Bladder microvascular endothelial cell (primary cell): ENCODE measurements at places on chromosomes 2 and 18. TPM values are rescaled to one million over a fixed set of nuclear protein-coding genes. Genes with fewer than 3 reads are reported as not detected.

Gene TLX2
- not detected in 2 replicates for total RNA-seq

Gene GPR39
- 0.31 TPM in 1 of 2 replicates, not detected in the other for total RNA-seq

Gene GPR45
- not detected in 2 replicates for total RNA-seq

Gene MBD2
- total RNA-seq: 18.0 and 93.0 TPM in 2 replicates

Gene MC5R
- not detected in 2 replicates for total RNA-seq

Gene HIBCH
- total RNA-seq: 10.2 and 22.2 TPM in 2 replicates

Gene EMILIN1
- total RNA-seq: 2.3 and 49.0 TPM in 2 replicates

Gene LCT
- total RNA-seq: under 0.01 TPM in 1 of 2 replicates, not detected in the other

Gene RIT2
- total RNA-seq: not detected in 2 replicates

Gene CCDC178
- total RNA-seq: 1.4 and 3.9 TPM in 2 replicates

Gene SCN2A
- total RNA-seq: under 0.01 TPM in 2 replicates

Gene PRSS56
- total RNA-seq: not detected in 2 replicates

Gene BCL2L11
- 6.0 and 33.1 TPM in 2 replicates for total RNA-seq

Gene ABHD3
- 4.4 and 9.4 TPM in 2 replicates for total RNA-seq

Gene SIGLEC15
- total RNA-seq: 0.06 TPM in 1 of 2 replicates, not detected in the other

Gene TXNDC2
- not detected in 2 replicates for total RNA-seq

Gene MARCO
- total RNA-seq: not detected in 2 replicates

Gene ALPI
- total RNA-seq: not detected in 2 replicates

Gene CCDC141
- under 0.01 and 0.57 TPM in 2 replicates for total RNA-seq

Gene MAP3K19
- total RNA-seq: not detected in 2 replicates

Gene RUFY4
- not detected in 2 replicates for total RNA-seq

Gene PNKD
- 24.0 and 36.1 TPM in 2 replicates for total RNA-seq

Gene FEV
- total RNA-seq: not detected in 2 replicates

Gene GALNT3
- 0.49 TPM in 1 of 2 replicates, not detected in the other for total RNA-seq

Gene POTEJ
- total RNA-seq: 0.16 and 0.63 TPM in 2 replicates

Gene CRYBA2
- total RNA-seq: not detected in 2 replicates

Gene G6PC2
- total RNA-seq: not detected in 2 replicates

Gene SLC66A2
- total RNA-seq: 40.3 and 43.1 TPM in 2 replicates

Gene SERPINB11
- total RNA-seq: not detected in 2 replicates

Gene TRPM8
- total RNA-seq: not detected in 2 replicates

Gene OSR1
- under 0.01 and 0.69 TPM in 2 replicates for total RNA-seq
